ENCODE measurements at places on chromosomes 12 and 14.

- DNase-seq: no peak
These were observed 87.1 kb downstream of the TMCC3 start for GRCh38 chr12:94563286-94563685.

- peak; percentile 72 for DNase-seq
These were observed at the start of gene MARCHF9 for GRCh38 chr12:57754411-57755193. Gene MARCHF9 (plus strand): TSS chr12:57755103. CDS start chr12:57755529, 426 bp downstream.

- peak; percentile 16 for DNase-seq
These were observed 9.5 kb downstream of the OR10AD1 start for GRCh38 chr12:48193623-48194022.

DNA sequence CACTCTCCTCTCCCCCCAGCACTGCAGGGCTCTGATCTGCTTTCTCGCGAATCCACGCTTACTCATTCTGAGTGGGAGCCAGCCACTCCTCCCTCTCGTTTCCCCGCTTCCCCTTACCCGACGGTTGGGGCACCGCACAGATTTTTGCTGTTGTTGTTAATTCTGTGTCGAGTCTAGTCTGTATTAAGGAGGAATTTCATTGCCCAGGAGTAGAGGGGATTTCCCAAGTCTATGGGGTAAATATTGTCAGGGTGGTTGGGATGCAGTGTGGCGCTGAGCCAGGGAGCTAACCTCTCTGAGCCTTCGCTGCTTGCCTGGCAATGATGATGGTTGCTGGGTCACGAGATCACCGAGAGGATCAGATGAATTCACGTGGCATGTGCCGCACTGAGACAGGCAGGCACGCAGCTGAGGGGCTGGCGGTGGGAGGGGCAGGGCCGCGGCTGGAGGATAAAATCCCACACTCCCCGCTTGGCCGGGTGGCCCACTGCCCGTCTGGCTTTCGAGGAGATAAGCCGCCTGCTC lies 18.5 kb downstream of the NCOR2 start:
- DNase-seq: peak; percentile 86

GRCh38 chr12:49968471-49968870 lies 4.3 kb upstream of the AQP6 start:
- no peak for DNase-seq

DNA sequence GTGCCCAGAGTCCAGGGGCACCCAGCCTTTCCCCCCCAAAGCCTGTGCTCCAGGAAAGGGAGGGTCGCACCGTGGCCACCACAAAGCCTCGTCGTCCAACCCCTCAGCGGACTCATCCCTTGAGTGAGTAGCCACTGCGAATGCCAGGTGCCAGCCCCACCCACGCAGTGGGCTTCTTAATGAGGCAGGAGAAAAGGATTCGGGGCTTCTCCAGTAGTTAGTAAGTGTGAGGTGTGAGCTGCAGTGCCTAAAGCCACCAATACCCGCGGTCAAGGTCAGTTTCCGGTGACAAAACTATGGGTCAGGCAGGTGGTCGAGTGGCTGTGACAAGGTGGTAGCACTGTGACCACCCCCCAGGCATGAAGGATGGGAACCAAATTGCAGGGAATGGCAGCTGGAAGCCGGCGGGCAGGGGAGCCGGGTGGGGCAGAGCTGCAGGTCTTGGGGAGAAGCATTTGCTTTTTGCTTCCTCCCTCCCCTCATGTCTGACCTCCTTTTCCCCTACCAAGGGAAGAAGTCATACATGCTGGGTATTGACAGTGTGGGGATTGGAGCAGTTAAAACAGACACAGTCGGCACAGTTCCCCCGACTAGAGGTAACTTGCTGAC lies 8.0 kb downstream of the RAN start:
- no peak for DNase-seq

GRCh38 chr14:34355584-34356263 lies 106.3 kb downstream of the SPTSSA start:
- DNase-seq: peak; percentile 56

GRCh38 chr14:54443981-54444380 lies 2.8 kb upstream of the CNIH1 start:
- no peak for DNase-seq

GRCh38 chr12:87150969-87151662 lies 878.1 kb downstream of the C12orf50 start:
- DNase-seq: no peak

GRCh38 chr12:25578411-25579143 lies 25.5 kb upstream of the LMNTD1 start:
- DNase-seq: no peak

GRCh38 chr14:88424573-88424972 lies 39.1 kb downstream of the SPATA7 start:
- DNase-seq: no peak

GRCh38 chr14:77369285-77369684 lies 7.6 kb downstream of the TMED8 start:
- DNase-seq: no peak

DNA sequence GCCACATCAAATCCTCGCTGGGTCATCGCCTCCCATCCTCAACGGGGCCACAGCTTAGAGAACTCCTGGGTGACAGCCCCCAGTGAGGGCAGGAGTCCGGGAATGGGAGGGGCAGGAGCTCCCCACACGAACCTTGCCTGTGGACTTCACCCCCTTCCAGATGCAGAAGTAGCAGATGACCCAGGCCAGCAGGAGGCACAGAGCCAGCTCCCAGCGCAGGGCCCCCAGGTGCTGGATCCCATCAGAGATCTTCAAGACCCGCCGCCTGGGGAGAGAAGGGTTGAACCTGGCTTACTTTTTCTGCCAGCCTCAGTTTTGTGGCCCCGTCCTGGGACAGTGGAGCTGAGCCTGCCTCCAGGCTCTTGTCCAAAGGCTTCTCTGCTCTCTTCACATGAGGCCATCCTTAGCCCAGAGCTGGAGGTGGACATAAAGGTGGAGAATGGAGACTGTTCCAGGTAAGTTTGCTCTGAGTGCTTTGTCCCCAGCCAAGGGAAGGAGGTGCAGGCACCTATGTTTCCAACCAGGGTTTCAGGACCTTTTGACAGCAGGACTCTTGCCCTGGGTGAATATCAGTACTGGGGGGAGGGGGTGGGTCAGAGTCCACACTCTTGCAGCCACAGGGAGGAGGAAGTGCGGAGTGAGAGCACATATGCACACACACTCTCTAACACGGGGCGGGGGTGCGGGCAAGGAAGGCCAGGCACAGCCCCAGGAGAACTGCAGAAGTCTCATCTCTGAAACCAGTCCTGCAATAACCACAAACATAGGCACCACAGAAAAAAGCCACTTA lies 23.3 kb upstream of the SLC6A12 start:
- DNase-seq: peak; percentile 30
